IPS DF 19.7 (cell line): ENCODE measurements at places on chromosomes 7 and 10.

DNA sequence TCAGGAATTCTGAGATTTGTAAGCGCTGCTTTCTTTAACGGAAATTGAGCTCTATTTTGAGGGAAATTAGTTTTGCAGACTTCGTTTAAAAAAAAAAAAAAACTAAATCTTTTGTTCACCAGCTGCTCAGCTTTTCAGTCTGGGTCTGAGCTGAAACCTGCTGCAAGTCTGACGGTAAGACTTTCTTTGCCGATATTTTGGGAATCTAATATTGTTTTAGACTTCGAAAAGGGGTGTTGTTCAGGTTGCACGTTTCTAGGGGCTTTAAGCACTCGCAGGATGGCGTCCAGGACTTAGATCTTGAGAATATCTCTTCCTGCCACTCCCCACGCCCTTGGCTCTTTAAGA is 1.8 kb upstream of the MEOX2 start:
- no peak for DNase-seq

GRCh38 chr7:157513162-157513621 is 176.4 kb downstream of the DNAJB6 start:
- no peak for DNase-seq

DNA sequence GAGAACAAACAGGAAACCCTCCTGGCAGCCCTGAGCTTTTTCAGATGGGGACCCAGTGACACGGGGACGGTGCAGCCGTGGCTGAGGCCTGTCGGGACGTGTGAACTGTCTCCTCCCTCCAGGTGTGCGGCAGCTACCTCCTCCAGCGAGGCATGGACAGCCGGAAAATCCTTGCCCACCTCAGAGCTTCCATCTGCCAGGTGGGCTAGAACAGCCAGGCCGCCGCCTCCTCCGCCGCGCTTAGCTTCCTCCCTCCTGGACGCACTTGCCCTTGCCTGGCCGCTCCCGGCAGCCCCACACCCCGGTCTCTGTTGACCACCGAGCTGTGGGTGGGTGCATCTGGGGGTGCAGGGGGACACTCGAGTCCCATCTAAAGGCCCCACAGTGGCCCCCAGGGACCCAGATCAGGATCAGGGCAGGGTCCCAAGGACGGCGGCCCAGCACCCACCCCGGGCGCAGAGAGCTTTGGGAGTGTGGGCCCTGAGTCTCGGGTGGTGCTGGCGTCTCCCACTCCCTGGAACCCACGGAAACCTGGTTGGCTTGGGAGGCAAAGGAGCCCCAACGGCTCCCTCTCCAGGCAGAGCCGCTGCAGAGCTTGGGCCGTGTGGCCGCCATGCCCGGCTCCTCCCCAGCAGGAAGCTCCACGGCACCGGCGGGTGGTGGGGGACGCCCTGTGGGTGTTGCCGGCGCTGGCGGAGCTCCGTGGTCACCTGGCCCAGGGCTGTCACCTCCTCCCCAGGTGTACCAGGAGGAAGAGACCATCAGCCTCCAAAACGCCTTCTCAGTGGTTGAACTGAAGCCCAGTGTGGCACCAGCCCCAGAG is 32.9 kb upstream of the UTF1 start:
- DNase-seq = no peak

DNA sequence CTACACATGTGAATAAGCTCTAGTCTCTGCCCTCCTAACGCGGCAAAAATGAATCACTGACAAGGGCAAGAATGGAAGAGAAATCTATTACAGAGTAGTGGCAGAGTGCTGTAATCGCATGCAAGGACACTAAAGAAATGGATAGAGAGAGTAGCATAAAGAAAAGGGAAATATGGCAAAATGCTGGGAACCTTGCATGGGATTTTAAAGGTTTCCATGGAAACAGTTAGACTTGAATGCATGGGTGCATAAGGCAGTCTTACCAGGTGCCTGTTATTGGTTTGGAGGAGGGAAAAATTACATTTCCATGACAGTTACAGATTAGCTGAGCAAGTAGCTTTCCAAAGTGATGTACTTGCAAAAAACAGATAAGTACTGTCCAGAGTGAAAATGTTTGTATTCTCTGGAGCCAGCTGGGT is 233.4 kb downstream of the PTN start:
- no peak for DNase-seq

- DNase-seq = no peak
Measured at GRCh38 chr7:155216475-155217272, 81.0 kb upstream of the INSIG1 start.

GRCh38 chr7:7110706-7111105 is 71.6 kb upstream of the C1GALT1 start:
- no peak for DNase-seq

- no peak for DNase-seq
Measured at GRCh38 chr7:90503367-90503766, 33.9 kb downstream of the PTTG1IP2 start.

DNA sequence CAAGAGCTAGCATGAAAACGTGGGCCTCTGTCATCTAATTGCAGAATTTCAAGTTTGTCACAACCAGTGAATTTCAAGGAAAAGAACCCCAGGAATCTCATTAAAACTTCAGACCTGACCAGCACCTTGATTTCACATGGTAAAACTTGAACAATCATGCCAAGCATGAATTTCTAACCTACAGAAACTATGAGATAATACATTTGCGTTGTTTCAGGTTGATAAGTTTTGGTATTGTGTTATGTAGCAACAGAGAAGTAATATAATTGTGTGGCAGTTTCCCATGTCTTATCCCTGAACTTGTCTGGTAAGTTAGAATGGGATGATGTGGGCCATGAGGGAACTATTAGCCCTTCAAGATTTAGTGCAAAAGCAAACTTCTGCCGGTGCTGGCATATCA is 530.1 kb downstream of the ANKRD7 start:
- no peak for DNase-seq

DNA sequence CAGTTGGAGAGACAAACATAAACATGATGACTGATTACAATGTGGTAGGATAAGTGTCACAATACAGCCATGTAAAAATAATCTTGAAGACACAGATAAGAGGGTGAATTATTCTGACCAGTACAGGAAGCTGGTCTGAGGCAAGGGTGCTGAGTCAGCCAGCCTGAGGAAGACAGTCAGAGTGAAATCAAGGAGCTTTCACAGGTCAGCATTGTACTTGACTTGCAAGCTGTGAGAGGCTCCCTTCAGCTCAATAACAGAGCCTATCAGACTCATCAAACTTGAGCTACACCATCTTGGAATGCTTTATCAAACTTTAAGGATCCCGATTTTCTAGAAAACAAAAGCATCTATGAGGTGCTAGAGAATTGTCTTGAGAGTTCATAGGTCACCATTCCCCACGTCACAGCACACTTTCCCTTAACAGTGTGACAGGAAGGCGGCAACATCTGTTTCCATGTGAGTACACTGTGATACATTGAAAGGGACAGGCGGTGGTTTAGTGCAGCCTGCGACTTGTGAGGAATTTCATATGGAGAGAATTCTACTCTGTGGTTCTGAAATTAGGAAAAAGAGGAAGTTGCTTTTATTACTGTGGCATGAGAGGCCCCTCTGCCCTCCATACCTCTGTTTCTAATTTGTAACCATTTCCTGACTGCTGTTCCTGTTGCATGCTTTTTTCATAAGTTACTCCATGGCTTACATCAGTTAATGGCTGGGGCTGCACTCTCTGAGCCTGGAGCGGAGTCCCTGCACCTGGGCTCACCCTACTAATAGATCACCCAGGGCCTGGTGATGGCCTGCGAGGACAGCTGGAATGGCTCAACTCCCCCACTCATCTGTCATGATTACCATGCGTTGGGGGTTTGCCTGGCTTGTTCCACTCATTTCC is 417.1 kb downstream of the SUGCT start:
- no peak for DNase-seq

DNA sequence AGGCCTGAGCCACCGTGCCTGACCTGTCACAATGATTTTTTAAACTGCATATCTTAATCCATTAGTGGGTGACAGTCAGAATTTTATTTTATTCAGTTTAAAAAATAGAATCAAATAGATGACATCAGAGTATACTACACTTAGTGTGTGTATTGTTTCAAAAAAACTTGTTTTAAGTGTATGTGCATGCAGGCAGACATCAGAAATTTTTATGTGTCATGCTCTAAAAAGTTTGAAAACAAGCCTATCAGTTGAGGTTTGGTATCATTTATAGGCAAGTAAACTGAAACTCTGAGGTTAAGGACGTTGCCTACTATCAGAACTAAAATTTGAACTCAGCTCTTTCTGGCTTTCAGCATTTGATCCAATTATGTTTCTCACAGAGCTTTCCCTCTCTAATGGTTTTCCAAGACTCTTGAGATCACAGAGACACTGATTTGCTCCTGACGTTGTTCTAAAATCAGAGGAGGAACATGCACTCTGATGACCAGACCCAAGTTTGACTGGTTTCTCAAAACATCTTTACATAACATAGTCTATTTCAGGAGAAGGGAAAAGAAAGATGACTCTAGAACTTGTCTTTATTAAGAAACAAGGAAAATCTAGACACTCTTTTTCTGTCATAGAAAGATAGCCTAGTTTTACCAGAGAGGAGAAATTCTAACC is 188.6 kb downstream of the AUTS2 start:
- DNase-seq = no peak

- no peak for DNase-seq
Measured at GRCh38 chr7:35749556-35749955, 51.3 kb upstream of the SEPTIN7 start.

GRCh38 chr7:134083766-134084487 is 43.2 kb upstream of the LRGUK start:
- no peak for DNase-seq

GRCh38 chr10:79380946-79381721 is 33.9 kb downstream of the PPIF start:
- DNase-seq = no peak

DNA sequence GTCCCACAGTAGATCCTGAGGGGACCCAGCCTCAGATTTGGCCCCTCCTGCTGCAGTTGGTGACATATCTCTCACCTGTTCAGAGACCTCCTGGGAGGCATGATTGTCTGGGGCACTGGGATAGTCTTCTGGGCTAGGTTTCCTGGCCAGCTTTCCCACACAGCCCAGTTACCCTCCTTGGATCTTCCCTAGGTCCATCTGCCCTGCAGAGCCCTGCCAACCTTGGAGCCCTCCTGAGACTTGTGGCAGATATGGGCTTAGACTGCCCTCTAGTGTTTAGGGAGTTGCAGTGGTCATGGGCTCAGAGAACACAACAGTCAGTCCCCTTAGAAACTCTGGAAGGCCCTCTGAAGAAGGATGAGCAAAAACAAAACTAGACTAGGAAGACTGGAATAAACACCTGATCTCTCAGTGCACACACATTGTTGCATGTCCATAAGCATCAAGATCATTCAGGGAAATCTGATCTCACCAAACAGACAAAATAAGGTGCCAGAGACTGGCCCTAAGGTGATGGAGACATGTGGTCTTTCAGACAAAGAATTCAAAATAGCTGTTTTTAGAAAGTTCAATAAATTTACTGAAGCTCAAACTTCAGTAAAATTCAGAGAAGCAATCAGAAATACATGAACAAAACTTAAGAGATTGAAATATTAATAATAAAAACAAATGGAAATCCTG is 324.6 kb downstream of the ATRNL1 start:
- peak; percentile 35 for DNase-seq

DNA sequence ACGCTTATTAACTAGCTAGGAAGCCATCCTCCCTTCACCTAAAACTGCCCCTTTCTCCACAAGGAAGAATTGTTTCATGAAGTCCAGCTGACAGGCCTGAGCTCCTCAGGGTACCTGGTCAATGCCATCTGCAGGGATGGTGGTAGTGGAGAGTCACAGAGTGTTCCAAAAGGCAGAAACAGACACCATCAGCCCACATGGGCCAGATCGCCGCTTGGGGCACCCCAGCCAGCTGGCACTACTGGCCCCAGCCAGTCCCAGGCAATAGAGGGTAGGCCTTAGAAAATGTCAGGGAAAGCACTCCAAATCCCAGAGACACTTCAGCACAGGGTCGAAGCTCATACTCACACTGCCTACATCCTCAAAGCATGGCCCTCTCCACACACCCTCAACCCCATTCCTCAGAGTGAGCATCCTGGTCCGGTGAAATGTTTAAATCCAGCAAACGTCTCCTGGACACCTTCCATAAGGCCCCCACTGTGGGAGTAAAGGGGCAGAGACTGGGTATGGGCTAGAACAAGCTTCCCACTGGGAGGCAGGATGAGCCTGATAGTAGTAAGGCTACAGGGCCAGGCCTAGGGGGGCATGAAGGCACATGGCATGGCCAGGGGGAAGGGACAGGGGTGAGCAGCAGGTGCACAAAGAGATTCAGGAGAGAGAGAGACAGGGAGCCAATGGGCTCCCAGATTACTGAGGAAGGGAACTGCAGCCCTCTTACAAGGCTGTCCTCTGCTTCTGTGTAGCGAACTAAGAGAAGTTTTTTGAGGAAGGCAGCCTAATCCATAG is 1.9 kb downstream of the LRRC20 start:
- no peak for DNase-seq

DNA sequence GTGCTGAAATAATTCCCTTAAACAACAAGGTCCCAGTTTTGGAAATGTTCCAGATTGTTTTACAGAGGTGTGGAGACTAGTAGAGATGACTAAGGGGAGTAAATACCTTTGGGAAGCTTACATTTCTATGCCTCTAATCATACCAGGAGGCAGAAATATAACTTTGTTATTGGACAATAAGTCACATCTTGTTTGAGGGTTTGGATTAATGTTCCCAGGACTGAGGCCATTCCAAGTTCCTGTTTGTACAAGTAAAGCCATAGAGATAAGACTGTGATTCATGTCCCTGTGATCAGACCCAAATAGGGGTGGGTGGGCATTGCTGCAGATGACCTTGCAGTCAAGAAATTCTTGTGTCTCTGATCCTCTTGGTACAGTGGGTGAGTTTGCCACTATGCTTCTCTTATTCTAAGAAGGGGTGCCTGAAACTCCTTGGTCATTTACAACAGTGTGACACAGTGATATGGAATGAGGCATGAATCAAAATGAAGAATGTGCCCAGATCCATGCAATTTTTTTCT is 508.3 kb downstream of the SORCS3 start:
- no peak for DNase-seq

DNA sequence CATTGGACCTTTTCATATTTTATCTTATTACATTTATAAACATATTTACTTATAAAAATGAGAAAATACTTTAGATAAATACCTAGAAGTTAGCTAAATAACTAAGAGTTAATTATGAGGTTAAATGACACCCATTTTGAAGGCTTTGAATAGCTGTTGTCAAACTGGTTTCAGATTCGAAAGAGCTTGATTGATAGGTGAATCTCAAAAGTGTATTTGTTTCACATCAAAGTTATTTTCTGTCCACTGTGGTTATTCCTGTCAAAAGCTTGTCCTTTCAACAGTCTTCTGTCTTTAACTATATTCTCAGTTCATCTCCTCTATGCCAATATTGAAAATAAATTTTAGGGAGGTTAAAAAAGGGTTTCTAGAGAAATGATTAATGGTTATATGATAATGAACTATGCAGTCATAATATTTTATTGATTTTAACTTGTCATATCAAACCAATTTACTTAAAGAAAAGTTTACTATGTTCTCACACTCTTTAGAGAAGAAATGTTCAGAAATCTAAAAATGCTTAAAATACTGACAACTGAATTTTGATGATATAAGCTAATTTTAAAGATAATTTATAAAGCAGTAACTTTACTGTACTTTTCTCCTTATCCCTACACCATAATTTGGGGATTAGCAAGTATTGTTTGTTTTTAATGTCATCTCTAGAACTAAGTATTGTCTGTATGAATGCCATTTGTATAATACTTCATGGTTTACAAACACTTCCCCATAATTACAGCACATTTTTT is 72.0 kb upstream of the FOXP2 start:
- no peak for DNase-seq
